T follicular helper cell (primary cell): ENCODE measurements at places on chromosomes 4 and X.

DNA sequence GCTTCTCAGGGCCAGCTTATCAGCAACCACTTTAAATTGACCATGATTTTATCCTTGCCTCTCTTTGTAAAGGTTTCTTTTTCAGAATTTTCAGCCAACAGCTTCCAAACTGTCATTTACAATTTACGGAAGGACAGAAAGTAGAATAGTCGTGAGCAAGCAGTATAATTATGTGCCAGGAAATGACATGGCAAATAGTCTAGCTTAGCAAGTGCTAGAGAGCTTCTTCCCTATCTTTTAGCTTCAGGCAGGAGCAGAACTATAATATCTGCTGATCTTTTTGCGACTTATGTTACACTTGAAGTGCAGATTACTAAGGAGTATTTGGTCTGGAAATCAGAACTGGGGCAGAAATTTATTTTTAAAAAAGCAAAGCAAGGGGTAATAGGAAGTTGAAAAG, 123.0 kb upstream of the AP1S2 start:
- no peak for DNase-seq

DNA sequence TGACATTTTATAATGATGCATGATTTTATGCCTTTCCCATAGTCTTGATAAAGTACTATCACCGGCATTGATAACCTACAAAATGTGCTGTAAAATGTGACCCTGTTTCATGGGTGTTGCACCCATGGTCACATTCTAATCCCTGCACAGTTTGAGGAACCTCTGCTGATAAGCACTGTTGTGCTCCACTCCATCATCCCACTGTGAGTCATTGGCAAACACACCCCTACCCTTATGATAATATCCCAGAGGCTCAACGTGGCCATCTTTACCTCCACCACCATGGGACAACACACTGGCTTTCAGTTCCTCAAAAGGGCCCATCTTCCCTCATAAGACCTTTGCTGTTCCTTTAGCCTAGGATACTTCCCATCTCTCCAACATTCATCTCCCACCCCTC, 32.0 kb upstream of the SGMS2 start:
- no peak for DNase-seq

DNA sequence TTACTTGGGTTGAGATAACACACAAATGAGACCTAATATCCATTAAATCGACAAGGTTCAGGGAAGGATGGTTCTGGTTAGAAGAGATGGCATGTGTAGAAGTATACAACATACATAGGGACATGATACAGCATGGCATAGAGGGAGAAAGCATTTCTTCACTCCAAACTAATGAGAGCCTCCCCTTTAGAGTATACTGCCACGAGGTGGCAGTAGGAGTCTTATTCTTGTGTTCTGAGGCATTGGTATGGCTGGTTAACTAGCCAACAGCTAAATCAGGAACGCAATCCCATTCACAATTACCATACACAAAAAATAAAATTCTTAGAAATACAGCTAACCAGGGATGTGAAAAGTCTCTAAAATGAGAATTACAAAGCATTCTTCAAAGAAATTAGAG, 29.1 kb upstream of the TRO start:
- DNase-seq, result peak; percentile 31

GRCh38 chrX:120144178-120144844, 14.1 kb upstream of the RHOXF2 start:
- no peak for DNase-seq

DNA sequence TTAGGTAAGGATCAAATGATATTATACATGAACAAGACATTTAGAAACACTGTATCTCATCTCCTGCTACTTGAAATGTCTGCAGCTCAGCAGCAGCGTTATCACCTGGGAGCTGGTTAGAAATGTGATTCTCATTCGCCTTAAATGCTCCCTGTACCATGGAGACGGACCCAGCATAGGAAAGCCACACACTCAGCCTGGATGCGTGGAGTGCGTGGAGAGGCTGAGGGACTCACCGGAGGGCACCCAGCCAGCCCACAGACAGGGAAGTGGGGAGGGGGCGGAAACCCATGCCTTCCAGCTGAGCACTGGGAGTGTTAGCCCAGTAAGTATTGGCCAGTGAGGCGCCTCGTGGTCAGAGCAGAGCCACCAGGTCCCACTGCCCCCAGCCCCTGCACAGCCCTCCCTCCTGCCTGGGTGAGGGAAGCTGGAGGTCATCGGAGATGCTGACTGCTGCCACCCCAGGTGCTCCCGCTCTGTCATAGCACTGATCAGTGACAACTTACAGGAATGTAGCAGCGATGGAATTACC, 15.2 kb downstream of the SUPT20HL1 start:
- no peak for DNase-seq

GRCh38 chr4:149987330-149988086, 90.7 kb upstream of the DCLK2 start:
- no peak for DNase-seq

- DNase-seq, result no peak
These were observed 114.3 kb downstream of the SLC2A9 start for GRCh38 chr4:9906996-9907395.

GRCh38 chrX:80766916-80767315, 42.8 kb downstream of the BRWD3 start:
- no peak for DNase-seq

DNA sequence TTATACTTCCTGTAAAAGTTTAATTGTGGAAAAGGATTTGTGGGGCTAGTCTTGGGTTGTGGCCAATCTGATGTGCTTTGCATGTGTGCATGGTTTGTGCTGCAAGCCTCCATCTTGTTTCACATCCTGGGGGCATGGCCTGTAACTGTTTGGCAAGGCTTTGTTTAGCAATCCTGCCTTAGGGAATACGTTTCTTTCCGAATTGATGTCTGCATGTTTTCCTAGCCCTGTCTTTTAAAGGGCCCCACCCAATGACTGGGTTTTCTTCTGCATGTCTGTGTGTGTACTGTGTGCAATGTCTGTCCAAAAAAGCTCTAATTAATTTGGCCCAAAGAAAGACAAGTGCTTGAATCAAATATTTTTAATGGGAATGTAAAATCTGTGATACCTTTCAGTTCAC, 74.6 kb upstream of the MID1IP1 start:
- DNase-seq, result no peak

DNA sequence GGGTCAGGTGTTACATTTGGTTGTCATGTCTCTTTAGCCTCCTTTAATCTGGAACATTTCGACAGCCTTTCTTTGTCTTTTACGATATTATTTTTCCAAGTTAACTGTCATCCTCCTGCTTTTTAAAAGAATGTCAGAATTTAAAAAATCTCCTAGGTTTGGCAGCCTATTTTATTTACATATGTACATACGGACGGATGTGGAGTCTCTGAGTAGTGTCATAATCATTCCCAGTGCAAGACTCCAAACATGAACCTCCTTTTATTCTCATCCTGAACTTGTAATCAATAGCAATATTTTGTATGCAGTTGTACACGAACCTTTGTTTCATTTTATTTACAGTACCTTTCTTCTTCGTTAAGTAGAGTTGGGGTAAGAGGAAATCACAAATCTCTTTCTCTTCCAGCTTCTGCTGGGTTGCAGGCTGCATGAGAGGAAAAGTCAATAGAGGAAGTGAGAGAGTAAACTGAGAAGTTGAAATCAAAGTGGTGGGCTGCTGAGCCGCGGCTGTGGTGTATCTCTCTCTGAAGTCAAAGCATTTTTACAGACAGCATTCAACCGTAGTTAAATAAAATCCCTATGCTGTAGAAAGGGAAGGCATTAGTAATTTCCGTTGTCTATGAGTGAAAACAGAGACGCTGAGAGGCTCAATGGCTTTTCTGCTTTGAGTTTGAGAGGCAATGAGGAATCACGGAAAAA, 53.9 kb upstream of the RPS6KA3 start:
- no peak for DNase-seq

GRCh38 chrX:47843363-47843762, 6.7 kb downstream of the ZNF81 start:
- DNase-seq, result no peak

DNA sequence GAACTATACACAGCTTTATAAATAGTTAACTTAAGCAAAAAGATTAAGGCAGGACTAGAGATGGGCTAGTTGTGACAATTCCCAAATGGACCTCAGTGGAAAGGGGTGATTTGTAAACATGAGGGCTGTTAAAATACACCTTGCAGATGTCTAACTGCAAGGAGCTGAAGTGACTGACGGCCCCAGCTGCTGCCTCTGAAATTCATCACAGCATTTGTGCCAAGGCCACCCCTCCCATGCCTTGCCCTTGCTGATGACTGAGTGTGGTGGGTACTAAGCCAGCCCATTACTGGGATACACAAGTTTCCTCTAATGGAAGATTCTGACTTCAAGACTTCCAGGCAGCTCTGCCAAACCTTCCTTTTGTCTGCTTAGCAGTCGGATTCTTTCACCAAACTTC, 23.7 kb upstream of the EGFL6 start:
- DNase-seq, result no peak

GRCh38 chrX:8390771-8391170, 73.9 kb upstream of the VCX3B start:
- DNase-seq, result no peak

GRCh38 chr4:182923366-182923765, 6.2 kb upstream of the DCTD start:
- no peak for DNase-seq

- DNase-seq, result no peak
These were observed 23.0 kb upstream of the PPA2 start for GRCh38 chr4:105496899-105497298.

- DNase-seq, result no peak
These were observed 183.1 kb upstream of the LEF1 start for GRCh38 chr4:108351791-108352190.

GRCh38 chrX:6990552-6991193, 156.8 kb upstream of the STS start:
- DNase-seq, result no peak

DNA sequence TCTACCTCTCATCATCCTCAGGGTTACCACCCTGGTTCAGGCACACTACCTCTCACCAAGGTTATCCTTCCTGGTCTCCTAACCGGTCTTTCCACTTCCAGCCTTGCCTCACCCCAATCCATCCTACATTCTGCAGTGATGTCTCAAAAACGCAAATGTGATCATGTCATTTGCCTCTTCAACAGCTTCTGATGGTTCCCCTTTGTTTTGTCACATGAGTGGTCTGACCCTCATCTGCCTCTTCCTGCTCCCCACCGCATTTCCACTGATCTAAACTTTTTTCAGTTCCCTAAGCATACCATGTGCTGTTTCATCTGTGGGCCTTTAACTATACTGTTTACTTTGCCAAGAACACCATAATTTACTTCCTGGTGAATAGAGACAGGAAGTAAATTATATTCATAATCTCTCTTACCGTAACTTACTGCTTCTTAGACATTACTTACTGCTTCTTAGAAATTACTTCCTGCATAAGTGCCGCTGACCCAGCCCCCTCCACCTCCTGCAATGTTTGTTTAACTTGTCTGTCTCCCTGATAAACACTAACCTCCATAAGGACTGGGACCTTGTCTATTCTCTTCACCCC, 27.1 kb upstream of the NSUN7 start:
- no peak for DNase-seq

GRCh38 chr4:112732142-112732541, 95.2 kb downstream of the LARP7 start:
- no peak for DNase-seq

- no peak for DNase-seq
These were observed 104.0 kb downstream of the TEX13A start for GRCh38 chrX:105116486-105116885.

GRCh38 chr4:182404376-182404775, 161.2 kb downstream of the TENM3 start:
- DNase-seq, result no peak

GRCh38 chr4:108172753-108173598, 4.2 kb upstream of the LEF1 start:
- DNase-seq, result peak; percentile 58

DNA sequence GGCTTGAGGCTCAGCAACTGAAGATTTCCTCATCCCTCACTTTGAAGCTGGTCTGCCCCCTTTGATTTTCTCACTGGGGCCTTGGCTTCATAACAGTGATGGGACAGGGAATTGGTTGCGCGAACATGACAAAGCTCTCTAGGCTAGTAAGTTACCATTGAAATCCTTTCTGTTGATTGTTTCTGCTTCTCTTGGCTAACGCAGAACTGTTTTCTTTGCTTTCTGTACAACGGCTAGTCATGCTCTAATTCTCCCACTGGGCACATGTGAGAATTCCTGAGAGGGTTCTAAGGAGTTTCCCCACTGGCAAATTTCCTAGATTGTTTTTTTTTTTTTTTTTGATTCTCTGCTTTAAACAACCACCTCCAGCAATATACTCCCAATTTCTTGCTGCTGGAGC, 738.6 kb downstream of the PCDH7 start:
- no peak for DNase-seq

GRCh38 chr4:44760142-44760898, 34.0 kb upstream of the GNPDA2 start:
- DNase-seq, result no peak

GRCh38 chr4:60134099-60134498, 1066.0 kb upstream of the ADGRL3 start:
- no peak for DNase-seq

- no peak for DNase-seq
These were observed 125.7 kb downstream of the CLCN4 start for GRCh38 chrX:10282490-10282889.

DNA sequence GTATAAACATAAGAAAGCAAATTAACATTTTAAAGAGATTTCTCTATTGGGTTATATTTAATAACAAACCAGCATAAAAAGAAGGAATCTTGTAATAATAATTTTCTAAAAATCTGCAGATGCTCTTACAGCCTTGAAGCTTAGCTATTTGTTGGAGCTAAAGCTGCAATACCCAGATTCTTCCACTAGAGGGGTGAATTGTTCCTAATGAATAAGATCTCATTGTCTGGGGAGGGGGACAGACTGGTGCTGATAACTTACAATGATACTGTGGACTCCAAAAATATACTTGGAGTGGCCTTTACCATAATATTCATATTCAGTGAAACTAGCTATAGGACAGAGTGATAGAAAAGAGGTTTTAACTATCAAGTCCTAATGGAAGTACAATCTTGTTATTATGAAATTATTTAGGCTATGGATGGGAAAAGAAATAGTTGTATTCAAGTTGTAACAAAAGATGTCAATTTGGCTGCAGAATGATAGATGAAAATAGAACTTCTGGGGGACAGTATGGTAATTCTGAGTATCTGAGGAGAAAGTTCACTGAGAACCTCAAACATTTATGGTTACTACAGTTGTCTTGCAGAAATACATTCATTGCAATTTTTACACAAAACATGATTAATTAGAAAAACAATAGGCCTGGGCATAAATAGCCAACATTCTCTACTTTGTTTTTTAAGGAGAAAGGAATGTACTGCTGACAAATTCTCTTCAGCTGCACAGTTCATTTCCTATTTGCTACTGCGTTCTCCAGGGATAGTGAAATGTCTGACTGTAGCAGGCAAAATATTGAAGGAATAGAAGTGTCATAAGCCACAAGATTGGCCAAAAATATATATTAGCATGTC, 443.3 kb downstream of the GBA3 start:
- DNase-seq, result no peak

DNA sequence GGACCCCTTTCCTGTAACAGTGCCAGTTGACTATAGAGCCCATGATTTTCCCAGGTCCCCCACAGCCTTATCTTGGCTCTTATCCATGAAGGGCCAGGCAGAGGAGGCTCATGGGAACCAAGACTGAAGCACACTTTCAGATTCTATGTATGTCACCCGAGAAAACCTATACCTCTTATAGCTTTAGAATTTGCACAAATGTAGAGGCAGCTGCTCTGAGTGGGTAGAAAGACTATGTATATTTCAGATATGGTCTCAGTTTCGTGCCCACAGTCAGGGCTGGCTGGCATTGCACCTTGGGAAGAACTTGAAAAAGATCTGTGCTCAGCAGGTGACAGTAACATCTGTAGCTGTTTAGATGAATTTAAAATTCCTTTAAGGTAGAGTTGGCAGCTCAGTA, 8.3 kb upstream of the LNX1 start:
- DNase-seq, result no peak
